ENCODE measurements at places on chromosomes 7 and 10.

- H3K27ac ChIP-seq: no peak overlapping the region
- no peak for DNase-seq
- no peak overlapping the region for H3K4me3 ChIP-seq
- H3K4me1 ChIP-seq: peaks cover 9% of the 10 kb centered on the region
Measured at GRCh38 chr7:51140199-51141164, 176.1 kb downstream of the COBL start.

GRCh38 chr7:132158166-132158565 is 418.1 kb downstream of the PLXNA4 start:
- no peak overlapping the region for H3K4me3 ChIP-seq
- DNase-seq: no peak
- H3K27me3 ChIP-seq: no peaks in the 10 kb centered on the region
- H3K4me1 ChIP-seq: no peaks in the 10 kb centered on the region
- no peaks in the 10 kb centered on the region for H3K36me3 ChIP-seq

GRCh38 chr7:105974471-105974870 is 11.4 kb downstream of the CDHR3 start:
- no peak overlapping the region for H3K27ac ChIP-seq
- H3K36me3 ChIP-seq: no peaks in the 10 kb centered on the region
- no peaks in the 10 kb centered on the region for H3K27me3 ChIP-seq
- peaks cover 4% of the 10 kb centered on the region for H3K4me1 ChIP-seq
- H3K4me3 ChIP-seq: no peak overlapping the region
- DNase-seq: no peak

GRCh38 chr10:110502851-110503301 is 5.2 kb downstream of the DUSP5 start:
- peaks cover 15% of the 10 kb centered on the region for H3K36me3 ChIP-seq
- H3K27me3 ChIP-seq: no peaks in the 10 kb centered on the region
- peaks cover 27% of the 10 kb centered on the region for H3K4me1 ChIP-seq
- peak overlapping the region; percentile 35 for H3K27ac ChIP-seq
- no peak overlapping the region for H3K4me3 ChIP-seq

DNA sequence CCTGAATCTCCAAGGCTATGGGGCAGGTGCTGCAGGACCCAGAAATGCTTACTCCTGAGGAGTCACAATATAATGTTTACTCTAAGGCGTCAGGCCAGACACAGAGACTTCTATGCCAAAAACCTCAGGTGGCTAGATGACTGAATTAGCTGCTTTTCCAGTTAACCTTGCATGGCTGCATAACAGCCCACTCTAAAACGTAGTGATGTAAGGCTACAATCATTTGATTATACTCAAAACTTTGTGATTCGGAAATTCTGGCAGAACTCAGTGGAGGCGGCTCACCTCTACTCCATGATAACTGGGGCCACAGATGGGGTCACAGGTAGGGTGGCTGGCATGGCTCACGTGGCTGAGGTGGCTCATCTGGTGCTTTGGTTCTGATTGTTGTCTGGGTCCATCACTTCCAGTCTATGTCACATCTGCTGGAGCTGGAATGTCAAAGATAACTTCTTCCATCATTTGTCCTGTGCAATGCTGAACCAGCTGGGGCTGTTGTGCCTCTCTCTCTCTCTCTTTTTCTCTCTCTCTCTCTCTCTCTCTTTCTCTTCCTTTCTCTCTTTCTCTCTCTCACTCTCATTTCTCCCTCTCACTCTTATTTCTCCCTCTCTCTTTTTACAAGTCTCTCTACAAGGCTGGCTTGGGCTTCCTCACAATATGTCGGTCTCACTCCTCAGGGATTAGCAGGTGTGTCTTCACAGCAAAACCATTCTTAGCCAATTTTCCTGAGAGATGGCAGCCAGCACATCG is 11.8 kb downstream of the TMEM72 start:
- H3K27ac ChIP-seq: no peak overlapping the region
- H3K4me3 ChIP-seq: no peak overlapping the region
- no peak for DNase-seq
- H3K36me3 ChIP-seq: no peaks in the 10 kb centered on the region
- H3K27me3 ChIP-seq: no peaks in the 10 kb centered on the region

DNA sequence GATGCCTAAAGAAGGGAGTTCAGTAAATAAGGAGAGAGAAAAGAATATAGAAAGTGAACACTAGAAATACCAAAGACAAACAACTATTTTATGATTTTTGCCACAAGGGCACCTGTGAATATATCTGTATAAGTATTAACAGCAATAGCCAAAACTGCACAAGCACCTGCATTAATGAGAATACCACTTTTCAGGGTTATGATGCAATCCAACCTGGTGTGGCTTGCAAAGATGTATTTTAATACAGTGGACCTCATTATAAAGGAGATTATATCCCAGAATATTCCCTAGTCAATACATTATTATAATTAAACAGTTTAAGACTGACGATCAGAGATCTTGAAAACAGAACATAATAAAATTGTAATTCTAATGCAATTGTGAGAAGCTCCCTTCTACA is 4.0 kb downstream of the BRAF start:
- peaks cover 3% of the 10 kb centered on the region for H3K36me3 ChIP-seq
- no peak overlapping the region for H3K4me3 ChIP-seq
- no peaks in the 10 kb centered on the region for H3K27me3 ChIP-seq
- no peak for DNase-seq
- H3K27ac ChIP-seq: no peak overlapping the region
- no peaks in the 10 kb centered on the region for H3K4me1 ChIP-seq

DNA sequence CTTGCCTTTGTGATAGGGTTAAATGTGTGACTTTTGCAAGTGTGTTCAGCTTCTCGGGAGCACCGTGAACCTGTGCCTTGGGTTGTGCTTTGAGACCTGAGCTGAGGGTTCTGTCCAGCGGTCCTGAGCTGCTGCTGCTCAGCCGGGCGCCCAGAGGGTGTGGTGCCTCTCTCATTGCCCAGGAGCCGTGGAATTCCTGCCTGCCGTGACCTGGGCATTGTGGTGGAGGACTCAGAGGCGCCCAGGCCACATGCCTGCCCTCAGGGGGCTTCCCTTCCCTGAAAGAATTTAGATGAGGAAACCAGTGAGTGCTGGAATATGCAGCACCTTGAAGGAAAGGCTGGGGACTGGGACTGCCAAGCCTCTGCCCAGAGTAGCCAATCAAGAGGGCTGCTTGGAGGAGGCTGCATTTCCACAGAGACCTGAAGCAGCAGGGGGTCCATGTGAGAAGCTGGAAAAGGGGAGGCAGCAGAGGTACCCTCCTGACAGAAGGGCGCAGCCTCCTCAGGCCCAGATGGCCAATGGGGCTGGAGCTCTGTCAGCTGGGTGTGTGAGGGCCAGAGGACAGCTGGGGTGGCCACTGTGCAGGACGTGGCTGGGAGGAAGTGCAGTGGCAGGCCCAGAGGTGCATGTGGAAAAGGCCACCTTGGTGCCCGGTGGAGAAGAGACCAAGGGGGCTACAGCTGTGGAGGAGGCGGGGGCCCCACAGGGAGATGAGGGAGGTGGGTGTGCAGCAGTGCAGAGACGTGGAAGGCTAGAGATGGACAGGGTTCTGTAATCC is 107.3 kb downstream of the NKX6-2 start:
- no peak overlapping the region for H3K27ac ChIP-seq
- no peaks in the 10 kb centered on the region for H3K36me3 ChIP-seq
- no peaks in the 10 kb centered on the region for H3K4me1 ChIP-seq
- no peak for DNase-seq
- H3K4me3 ChIP-seq: no peak overlapping the region

- peaks cover 59% of the 10 kb centered on the region for H3K36me3 ChIP-seq
- H3K4me3 ChIP-seq: no peak overlapping the region
- peak; percentile 83 for DNase-seq
- no peaks in the 10 kb centered on the region for H3K4me1 ChIP-seq
Measured at GRCh38 chr10:133364645-133365431, 7.0 kb upstream of the FUOM start.

DNA sequence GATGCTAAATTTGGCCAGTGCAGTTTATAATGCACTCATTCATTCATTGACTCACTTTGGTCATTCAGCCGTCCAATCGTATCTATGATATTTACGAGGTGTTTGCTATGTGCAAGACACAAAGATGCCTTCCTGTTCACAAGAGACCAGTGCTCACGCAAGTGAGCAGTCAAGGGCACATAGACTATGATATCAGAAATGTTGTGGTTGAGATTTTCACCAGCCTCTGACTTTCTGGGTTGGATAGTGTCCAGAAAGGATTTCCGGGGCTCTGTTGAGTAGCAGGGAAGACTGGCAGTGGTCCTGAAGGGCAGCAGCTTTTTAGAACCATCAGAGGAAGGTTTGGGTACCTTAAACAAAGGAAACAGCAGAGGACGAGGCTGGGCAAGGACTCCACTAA is 191.8 kb downstream of the GALNT17 start:
- no peaks in the 10 kb centered on the region for H3K27me3 ChIP-seq
- no peak overlapping the region for H3K27ac ChIP-seq
- no peak overlapping the region for H3K4me3 ChIP-seq
- H3K4me1 ChIP-seq: no peaks in the 10 kb centered on the region
- H3K36me3 ChIP-seq: no peaks in the 10 kb centered on the region

DNA sequence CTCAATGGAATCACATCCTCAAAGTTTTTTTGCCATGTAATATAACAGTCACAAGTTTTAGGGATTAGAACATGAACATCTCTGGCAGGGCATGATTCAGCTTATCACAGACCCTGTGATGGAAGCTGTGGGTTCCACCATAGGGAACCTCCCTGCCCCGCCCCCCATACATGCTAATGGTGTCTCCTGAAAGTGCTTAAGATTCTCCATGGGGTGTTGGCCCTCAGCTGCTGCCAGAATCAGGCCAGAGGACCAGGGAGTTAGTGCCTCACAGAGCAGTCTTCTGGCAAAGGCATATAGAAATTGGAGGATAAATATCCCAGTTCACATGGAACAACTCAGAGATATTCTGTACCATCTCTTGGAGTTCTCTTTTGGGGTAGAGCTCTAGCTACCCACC is 119.4 kb downstream of the RAB11FIP2 start:
- DNase-seq: no peak
- H3K36me3 ChIP-seq: no peaks in the 10 kb centered on the region
- no peaks in the 10 kb centered on the region for H3K27me3 ChIP-seq
- H3K27ac ChIP-seq: no peak overlapping the region
- H3K4me1 ChIP-seq: no peaks in the 10 kb centered on the region

- H3K27me3 ChIP-seq: no peaks in the 10 kb centered on the region
- DNase-seq: no peak
- no peak overlapping the region for H3K4me3 ChIP-seq
- H3K27ac ChIP-seq: no peak overlapping the region
- H3K36me3 ChIP-seq: no peaks in the 10 kb centered on the region
Measured at GRCh38 chr7:121138262-121138933, 149.9 kb downstream of the CPED1 start.

All from trophoblast cell (in vitro differentiated cells and primary cell).